ENCODE measurements at places on chromosomes 13 and 19.

- no peak overlapping the region for H3K4me3 ChIP-seq
- H3K36me3 ChIP-seq = no peaks in the 10 kb centered on the region
- H3K27ac ChIP-seq = peak overlapping the region; percentile 57
- H3K4me1 ChIP-seq = no peaks in the 10 kb centered on the region
- DNase-seq = no peak
Observed at GRCh38 chr13:101492251-101492910, 39.9 kb downstream of the ITGBL1 start.

DNA sequence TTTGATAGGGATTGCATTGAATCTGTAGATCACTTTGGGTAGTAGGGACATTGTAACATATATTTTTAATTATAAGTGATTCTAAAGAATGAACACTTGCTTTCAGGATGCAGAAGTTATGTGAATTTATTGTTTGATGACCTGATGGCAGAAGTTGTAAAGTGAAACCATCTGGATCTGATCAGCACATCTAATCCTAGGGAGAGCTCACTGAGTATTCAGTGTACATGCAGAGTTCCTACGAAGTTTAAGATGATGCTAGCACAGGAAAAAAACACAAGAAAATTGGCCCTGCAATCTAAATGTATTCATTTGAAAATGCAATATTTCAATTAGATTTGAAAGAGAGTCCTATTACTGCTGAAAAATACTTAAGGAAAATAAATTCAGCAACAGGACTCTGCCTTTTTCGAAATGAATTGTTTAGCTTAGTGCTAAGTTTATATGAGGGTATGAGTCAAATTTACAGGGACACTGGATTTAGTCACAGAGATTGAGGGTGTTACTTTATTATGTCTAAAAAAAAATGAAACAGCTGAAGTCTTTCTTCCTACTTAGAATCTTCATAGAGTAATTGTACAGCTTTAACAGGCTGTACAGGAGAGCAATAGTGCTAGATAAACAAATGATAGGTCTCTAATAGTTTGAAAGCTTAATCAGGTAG lies 385.7 kb downstream of the DCT start:
- peaks cover 3% of the 10 kb centered on the region for H3K36me3 ChIP-seq
- no peak overlapping the region for H3K4me3 ChIP-seq
- DNase-seq = no peak
- no peak overlapping the region for H3K27ac ChIP-seq
- H3K4me1 ChIP-seq = no peaks in the 10 kb centered on the region
- H3K27me3 ChIP-seq = no peaks in the 10 kb centered on the region

GRCh38 chr19:35207391-35207871 lies 21.1 kb downstream of the FAM187B start:
- DNase-seq = no peak
- H3K27me3 ChIP-seq = no peaks in the 10 kb centered on the region
- no peak overlapping the region for H3K4me3 ChIP-seq
- H3K36me3 ChIP-seq = no peaks in the 10 kb centered on the region
- no peak overlapping the region for H3K27ac ChIP-seq

DNA sequence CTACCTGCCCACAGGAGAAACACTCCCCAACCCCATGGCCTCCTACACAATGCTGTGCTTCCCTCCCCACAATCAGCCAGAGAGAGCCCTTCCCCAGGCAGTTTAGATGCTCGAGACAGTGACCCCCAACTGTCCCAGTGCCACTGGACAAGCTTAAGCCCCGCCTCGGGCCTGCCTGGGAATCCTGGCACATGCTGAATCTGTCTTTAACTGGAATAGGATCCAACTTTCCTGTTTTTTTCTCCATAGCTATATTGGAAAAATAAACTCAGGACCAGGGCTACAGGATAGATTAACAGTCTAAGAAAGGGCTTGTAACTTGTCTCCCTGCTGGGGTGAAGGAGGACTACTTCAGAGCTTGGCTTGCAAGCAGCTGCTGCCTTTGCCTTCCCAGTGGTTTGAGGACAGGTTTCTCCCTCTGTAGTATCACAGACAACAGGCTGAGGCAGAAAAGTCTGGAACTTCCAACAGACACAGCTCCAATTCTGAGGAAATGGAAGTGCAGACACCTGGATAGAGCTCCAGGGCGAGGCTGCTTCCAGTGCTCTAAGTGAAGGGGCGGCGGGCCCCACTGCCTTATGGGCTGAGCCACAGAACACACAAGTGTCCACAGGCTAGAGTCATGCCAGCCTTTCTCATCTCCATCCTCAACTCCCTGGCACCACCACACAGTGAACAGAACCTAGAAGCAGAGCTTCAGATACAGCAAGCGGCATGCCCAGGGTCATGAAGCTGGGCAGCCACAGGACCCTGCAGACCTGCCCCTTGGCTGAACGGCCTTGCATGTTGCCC lies 228.3 kb downstream of the TUBA3C start:
- no peak overlapping the region for H3K27ac ChIP-seq
- H3K27me3 ChIP-seq = no peaks in the 10 kb centered on the region
- no peak overlapping the region for H3K4me3 ChIP-seq
- no peaks in the 10 kb centered on the region for H3K4me1 ChIP-seq
- no peak for DNase-seq

- H3K4me1 ChIP-seq = no peaks in the 10 kb centered on the region
- no peaks in the 10 kb centered on the region for H3K36me3 ChIP-seq
- H3K27me3 ChIP-seq = no peaks in the 10 kb centered on the region
- H3K27ac ChIP-seq = no peak overlapping the region
Observed at GRCh38 chr13:71156550-71156949, 710.5 kb downstream of the DACH1 start.
